ENCODE measurements at places on chromosomes 12 and 14.

DNA sequence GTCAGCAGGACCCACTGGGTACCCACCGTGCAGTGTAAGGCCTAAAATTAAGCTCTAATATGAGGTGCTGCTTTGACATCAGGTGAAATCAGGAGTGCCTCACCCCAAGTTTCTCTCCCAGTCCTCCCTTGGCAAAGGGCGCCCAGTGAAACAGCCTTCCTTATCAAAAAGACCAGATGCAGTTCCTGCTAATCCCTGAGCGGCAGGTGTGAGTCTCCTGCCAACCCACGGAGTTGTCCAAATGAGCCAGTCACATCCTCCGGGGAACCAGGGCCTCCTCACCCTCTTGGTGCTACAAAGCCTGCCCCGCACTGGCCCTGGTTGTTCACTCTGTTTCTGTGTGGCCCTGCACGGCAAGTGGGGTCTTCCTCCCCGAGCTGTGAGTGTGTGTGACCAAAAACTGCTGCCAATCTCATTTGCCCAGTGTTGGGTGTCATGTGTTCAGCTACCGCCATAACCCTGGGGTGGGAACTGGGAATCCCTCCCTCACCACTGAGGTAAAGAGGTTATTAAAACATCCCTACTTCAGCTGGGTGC is 20.2 kb upstream of the P2RX4 start:
- DNase-seq, result no peak

- no peak for DNase-seq
These were observed 33.0 kb downstream of the RASSF9 start for GRCh38 chr12:85803231-85803630.

- DNase-seq, result no peak
These were observed 6.9 kb downstream of the ANAPC5 start for GRCh38 chr12:121345151-121345815.

DNA sequence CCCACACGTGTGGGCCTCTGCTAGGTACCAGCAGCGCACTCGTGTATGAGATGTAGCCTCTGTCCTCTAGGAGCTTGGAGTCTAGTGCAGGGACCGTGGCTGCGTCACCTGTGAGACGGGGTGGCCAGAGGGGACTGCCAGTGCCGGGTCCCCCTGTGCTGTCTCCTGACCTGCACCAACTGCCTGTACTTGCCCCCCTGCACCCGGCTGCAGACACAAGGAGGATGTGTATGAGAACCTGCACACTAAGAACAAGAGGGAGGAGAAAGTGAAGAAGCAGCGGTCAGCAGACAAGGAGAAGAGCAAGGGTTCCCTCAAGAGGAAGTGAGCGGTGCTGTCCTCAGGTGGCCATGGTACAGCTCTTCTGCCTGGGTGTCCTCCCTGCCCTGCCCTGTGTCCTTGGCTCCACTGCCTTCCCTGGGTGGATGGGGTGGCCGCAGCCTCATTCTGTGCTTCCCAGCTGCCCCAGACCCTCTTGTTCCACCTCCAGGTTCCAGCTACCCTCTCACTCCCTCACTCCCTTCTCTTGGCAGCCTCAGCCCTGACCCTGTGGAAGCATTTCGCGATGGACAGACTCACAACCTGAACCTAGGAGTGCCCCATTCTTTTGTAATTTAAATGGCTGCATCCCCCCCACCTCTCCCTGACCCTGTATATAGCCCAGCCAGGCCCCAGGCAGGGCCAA is 9.6 kb downstream of the PTPN6 start:
- DNase-seq, result no peak

- DNase-seq, result no peak
These were observed 10.2 kb downstream of the HEATR5A start for GRCh38 chr14:31410048-31410650.

DNA sequence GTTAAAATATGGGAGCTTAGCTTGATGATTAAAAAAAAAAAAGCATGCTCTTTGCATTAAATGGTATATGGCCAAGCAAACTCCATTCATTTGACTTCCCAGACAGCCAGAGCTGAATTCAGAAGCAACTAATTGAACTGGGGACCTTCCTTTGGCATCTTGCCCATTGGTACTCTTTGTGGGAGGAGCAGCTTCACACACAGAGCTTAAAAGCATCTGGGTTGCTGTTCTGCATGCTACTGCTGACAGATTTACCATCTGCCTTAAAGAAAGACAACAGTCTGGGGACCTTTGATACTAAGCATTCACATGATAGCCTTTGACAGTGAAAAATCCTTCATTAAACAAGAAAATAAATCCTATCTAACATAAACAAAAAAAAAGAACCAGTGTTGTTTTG is 977.9 kb downstream of the TMTC2 start:
- no peak for DNase-seq

DNA sequence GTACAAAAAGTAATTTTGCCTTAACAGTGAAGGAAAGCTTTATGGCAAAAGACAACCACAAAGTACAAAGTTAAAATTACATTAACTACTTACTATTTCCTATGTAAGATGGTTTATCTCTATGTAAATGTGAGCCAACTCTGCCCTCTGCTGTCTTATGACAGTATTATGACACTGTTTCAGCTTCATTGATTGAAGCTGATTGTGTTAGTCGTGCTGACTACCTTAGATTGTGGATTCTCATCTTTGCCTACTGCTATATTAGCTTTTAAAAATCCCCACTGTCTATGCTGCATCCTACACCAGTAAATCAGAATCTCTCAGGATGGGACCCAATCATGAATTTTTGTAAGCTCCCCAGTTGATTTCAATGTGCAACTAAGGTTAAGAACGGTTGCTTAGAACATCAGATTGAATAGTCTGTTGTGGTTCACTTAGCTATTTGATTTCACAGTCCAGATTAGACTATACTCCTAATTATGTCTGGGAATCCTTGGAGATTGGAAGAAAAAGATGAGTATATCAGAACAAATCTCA is 12.2 kb upstream of the SPTB start:
- no peak for DNase-seq

DNA sequence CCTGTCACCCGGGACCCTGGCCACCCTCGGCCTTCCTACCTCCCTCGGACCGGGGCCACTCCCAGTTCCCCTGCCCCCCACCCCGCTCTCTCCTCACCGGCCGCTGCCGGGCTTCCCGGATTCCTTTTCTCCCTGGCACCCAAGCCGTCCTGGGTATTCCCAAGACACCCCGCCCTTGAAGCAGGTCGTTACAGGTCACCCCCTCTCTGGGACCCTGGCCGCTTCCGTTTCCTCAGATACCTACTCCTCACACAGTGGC is 493 bp downstream of the NUMB start:
- no peak for DNase-seq

DNA sequence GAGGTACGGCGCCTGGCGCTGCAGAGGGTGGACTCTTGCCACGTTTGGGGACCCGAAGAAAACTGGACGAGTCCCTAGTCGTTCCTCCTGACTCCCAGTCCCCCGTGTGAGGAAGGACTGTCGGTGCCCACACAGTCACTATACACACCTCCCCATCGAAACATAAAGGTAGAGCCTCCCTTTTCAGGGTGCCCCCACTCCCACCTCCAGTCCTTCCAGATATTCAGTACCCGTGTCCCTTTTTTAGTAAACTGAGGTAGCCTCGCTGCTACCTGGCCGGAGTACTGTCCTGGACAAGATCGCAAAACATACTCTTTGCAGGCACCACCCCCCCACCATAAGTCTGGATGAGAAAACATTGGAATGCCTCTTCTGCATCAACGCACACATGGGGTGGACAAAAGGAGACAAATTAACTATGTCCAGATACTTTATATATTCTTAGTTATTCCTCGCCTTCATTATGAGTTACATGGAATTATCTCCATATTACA is 610 bp upstream of the KMT2D start:
- DNase-seq, result no peak

DNA sequence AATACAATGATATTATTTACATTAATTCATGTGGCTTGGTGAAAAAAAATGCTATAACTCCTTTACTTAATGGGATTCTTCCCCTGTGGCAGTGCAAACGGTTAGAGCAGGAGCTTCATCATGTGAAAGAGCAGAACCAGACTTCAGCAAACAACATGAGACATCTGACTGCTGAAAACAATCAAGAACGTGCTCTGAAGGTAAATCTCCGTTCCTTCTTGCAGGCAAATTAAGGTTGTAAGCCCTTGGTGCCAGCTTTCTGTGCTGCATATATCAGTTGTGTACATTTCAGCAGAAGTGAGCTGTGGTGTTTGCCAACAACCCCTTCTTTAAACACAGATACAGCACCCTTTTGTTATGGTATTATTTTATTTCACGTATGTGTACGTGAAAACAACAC is 171.7 kb downstream of the MIPOL1 start:
- no peak for DNase-seq

All from activated T-helper 9 cell treated with anti-CD3 and anti-CD28 coated beads, Interleukin-2, amount 50 U/mL, for 16 hours (primary cell).